CD8-positive, alpha-beta memory T cell (primary cell): ENCODE measurements at places on chromosomes 6 and 20. TPM values are rescaled to one million over a fixed set of nuclear protein-coding genes. Genes with fewer than 3 reads are reported as not detected.
A peak's percentile ranks its signal among the peaks of the same experiment; 100 is the strongest.

Gene ENPP3
- 1.2 TPM for total RNA-seq

GRCh38 chr6:112786801-112787200, 439.7 kb downstream of the RFPL4B start:
- no peak overlapping the region for H3K4me3 ChIP-seq
- H3K27ac ChIP-seq: no peak overlapping the region
- H3K36me3 ChIP-seq: no peaks in the 10 kb centered on the region
- no peak for DNase-seq

DNA sequence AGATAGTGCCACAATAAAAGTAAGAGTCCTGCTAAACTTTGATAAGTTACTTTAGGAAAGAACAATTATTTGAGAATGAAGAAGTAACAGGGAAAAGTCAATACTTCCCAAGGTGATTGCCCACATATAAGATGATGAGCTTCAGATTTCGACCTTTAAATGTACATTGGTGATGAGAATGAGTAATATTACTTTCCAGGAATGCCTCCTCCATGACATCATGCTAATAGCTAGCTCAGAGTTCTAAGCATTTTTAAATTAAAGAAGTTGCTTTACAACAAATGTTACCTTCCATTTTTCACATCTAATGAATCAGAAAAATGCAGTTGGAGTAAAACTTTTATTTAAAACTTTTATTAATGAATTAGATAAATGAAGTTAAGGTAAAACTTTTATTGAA, 22.5 kb upstream of the OPN5 start:
- H3K4me3 ChIP-seq: no peak overlapping the region
- H3K4me1 ChIP-seq: no peaks in the 10 kb centered on the region
- DNase-seq: no peak
- no peaks in the 10 kb centered on the region for H3K36me3 ChIP-seq
- no peak overlapping the region for H3K27ac ChIP-seq

Gene RSPO4
- total RNA-seq: not detected

Gene DSE
- total RNA-seq: 7.9 TPM

- no peak overlapping the region for H3K4me3 ChIP-seq
- H3K27me3 ChIP-seq: no peaks in the 10 kb centered on the region
- no peak for DNase-seq
- H3K36me3 ChIP-seq: no peaks in the 10 kb centered on the region
- H3K4me1 ChIP-seq: peaks cover 3% of the 10 kb centered on the region
These were observed 99.9 kb downstream of the L3MBTL3 start for GRCh38 chr6:130118236-130118635.

- H3K27me3 ChIP-seq: no peaks in the 10 kb centered on the region
- H3K4me3 ChIP-seq: no peak overlapping the region
- DNase-seq: no peak
- H3K36me3 ChIP-seq: peaks cover 6% of the 10 kb centered on the region
These were observed 5.9 kb downstream of the ESF1 start for GRCh38 chr20:13778827-13779226.

GRCh38 chr6:18211338-18211737, 53.0 kb downstream of the DEK start:
- H3K27me3 ChIP-seq: no peaks in the 10 kb centered on the region
- no peaks in the 10 kb centered on the region for H3K36me3 ChIP-seq
- no peak for DNase-seq
- no peaks in the 10 kb centered on the region for H3K4me1 ChIP-seq
- no peak overlapping the region for H3K4me3 ChIP-seq

Gene NELFCD
- 108 TPM for total RNA-seq

DNA sequence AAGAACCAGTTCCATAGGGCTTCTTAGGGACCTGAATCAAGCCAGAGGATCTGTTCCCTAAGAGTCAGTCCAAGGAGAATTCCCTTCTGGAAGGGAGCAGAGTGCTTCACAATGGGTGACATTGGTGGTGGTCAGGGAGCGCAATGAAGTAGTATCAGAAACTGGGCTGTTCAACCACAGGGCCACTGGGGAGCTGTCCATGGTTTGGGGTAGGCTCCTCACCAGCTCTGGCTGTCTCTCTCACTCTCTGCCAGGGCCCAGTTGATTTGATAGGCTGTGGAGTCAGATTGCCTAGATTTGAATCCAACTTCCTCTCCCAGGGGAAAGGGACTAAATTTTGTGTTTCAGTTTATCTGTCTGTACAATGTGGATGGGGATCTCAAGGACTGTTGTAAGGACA, 36.7 kb upstream of the CHD6 start:
- H3K4me3 ChIP-seq: no peak overlapping the region
- no peaks in the 10 kb centered on the region for H3K36me3 ChIP-seq
- H3K27me3 ChIP-seq: no peaks in the 10 kb centered on the region
- H3K4me1 ChIP-seq: no peaks in the 10 kb centered on the region
- no peak overlapping the region for H3K27ac ChIP-seq

DNA sequence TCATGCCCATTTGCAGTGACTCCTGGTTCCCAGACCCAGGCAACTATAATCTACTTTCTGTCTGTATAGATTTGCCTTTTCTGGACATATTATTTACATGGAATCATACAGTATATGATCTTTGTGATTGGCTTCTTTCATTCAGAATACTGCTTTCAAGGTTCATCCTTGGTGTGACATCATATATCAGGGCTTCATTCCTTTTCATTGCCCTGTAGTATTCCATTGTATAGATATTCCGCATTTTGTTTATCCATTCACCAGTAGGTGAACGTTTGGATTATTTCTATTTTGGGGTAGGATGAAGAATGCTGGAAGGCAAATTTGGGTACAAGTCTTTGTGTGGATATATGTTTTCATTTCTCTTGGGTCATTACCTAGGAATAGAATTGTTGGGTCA, 36.1 kb downstream of the PPP1R16B start:
- H3K27me3 ChIP-seq: no peaks in the 10 kb centered on the region
- DNase-seq: no peak
- peaks cover 69% of the 10 kb centered on the region for H3K4me1 ChIP-seq

DNA sequence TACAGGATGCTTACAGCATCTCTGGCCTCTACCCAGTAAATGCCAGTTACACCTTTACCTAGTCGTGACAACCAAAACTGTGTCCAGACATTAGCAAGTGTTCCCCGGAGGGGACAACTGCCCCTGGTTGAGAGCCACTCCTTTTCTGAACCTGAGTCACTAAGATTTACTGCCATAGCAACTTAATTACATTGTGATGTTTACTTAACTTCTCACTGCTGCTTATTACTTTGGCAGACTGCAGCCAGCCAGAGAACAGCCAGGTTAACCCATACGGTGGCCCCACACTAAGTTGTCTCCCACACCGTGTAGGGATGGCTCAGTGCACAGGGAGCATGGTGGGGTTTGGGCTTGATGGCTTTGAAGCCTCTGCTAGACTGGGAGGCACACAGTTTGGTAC, 204.7 kb upstream of the SULF2 start:
- DNase-seq: no peak
- H3K36me3 ChIP-seq: no peaks in the 10 kb centered on the region
- no peak overlapping the region for H3K27ac ChIP-seq
- no peak overlapping the region for H3K4me3 ChIP-seq

DNA sequence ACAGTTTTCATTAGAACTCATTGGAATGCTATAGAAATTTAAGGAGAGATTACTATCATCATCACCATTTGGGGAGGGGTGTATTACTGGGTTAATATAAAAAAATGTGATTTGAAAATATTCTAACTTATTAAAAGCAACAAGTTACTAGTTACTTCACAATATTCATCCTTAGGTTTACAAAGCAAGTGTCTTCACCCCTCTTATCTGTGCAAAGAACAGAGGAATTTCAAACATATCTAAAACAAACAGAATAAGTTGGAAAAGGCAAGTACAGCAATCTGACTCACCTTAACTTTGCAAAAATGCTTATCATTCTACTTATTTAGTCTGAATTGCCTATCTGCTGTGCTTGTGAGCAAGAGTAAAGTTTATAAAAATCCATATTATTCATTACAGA, 32.9 kb downstream of the DCBLD1 start:
- no peak overlapping the region for H3K4me3 ChIP-seq
- H3K36me3 ChIP-seq: no peaks in the 10 kb centered on the region
- H3K27ac ChIP-seq: no peak overlapping the region
- no peaks in the 10 kb centered on the region for H3K4me1 ChIP-seq
- DNase-seq: no peak

DNA sequence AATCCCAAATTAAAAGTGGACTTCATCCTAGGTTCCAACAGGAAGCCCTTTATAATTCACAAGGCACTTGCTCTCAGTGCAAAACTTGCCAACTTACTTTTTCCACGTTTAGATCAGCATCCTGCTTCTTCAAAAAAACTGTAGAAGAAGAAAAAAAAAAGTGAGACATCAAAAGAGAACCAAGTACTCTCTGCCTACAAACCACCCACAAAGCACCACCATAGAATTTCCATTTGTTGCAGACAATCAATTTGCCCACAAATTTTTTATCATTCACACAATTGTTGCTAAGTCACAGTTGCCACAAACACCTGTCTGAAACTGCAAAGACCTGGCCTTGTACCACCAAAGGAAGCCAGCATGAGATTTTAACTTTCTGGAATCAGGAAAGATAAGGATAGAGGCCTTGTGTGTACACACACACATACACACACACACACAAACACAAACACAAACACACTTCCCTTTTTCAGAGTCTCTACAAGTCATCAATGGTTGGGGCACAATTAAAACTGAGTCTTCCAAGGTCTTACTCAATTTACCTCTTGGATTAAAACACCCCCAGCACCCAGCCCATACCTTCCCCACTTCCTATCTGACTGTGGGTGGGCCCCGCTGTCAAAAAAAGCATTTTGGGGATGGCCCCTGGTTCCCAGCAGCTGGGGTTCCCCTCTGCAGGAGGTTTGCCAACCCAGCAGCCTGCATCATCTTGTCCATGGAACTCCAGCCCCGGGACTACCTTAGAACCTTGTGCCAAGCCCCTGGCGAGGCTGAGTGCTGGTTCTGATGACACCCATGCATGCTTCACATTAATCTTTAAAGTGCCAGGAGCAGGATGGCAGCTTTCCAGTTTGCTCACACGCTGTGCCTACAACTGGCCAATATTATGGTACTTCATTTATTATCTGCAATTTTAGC, 26.5 kb downstream of the FYN start:
- DNase-seq: no peak
- peak overlapping the region; percentile 41 for H3K27ac ChIP-seq
- peaks cover 8% of the 10 kb centered on the region for H3K36me3 ChIP-seq
- no peaks in the 10 kb centered on the region for H3K27me3 ChIP-seq

Gene PRDM13
- total RNA-seq: 0.07 TPM

Gene QRSL1
- total RNA-seq: 23.0 TPM

- H3K4me1 ChIP-seq: no peaks in the 10 kb centered on the region
- no peaks in the 10 kb centered on the region for H3K27me3 ChIP-seq
- no peaks in the 10 kb centered on the region for H3K36me3 ChIP-seq
- no peak overlapping the region for H3K4me3 ChIP-seq
- no peak overlapping the region for H3K27ac ChIP-seq
These were observed 400.2 kb downstream of the GJA1 start for GRCh38 chr6:121835662-121836061.

Gene MEP1A
- total RNA-seq: not detected
